Suppressor macrophage treated with lipopolysaccharide for 1 hour (primary cell): ENCODE measurements at places on chromosomes 5 and 9.

GRCh38 chr5:107372723-107373450, 297.9 kb downstream of the EFNA5 start:
- no peak for DNase-seq

DNA sequence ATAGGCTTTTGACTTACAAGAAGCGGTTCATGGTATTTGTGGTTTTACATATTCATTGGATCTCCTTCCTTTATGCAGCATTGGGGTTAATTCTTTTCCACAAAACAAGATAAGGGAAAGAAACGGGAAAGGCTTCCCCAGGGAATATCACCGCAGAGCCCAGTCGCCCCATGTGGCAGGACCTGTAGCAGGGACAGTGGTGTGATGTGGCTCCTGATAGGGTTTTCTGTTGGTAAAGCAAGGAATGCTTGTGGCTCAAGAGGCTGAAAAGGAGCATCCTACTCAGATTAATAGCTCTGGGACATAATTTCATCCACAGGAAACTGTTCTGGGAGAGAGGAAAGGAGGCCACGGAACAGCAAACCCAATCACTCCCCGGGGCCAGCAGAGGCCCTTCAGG, 699.9 kb downstream of the MTRR start:
- DNase-seq = no peak

GRCh38 chr5:42851481-42851880, 39.8 kb upstream of the SELENOP start:
- no peak for DNase-seq

DNA sequence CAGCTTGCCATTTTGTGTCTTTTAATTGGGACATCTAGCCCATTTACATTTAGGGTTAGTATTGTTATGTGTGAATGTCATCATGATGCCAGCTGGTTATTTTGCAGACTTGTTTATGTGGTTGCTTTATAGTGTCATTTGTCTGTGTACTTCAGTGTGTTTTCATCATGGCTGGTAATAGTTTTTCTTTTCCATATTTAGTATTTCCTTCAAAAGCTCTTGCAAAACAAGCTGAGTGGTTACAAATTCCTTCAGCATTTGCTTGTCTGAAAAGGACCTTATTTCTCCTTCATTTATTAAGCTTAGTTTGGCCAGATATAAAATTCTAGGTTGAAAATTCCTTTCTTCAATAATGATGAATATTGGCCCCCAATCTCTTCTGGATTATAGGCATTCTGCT, 28.5 kb upstream of the TNFSF15 start:
- DNase-seq = no peak

DNA sequence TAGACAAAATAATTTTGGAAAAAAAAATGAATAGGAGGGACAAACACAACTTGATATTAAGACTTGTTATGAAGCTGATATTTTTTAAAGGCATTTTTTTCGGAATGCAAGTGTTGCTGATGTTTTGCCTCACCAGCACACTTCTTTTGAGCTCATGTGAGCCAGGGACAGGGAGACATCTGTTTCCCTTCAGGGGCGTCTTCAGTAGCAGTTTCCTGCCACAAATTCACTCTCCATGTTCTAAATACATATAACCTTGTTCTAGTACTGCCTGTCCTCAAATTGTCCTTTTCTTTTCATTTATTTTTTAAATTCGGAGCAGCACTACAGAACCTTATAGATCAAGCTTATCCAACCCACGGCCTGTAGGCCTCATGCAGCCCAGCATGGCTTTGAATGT, 316.0 kb upstream of the PAPPA start:
- DNase-seq = no peak

- peak; percentile 93 for DNase-seq
Observed at GRCh38 chr9:105557804-105558610, at the start of gene FKTN. TSS of gene FKTN (plus strand) at chr9:105558131. CDS start at chr9:105575033, 16,902 bp downstream.

- peak; percentile 81 for DNase-seq
Observed at GRCh38 chr9:72443855-72444254, 77.6 kb upstream of the TMC1 start.

- no peak for DNase-seq
Observed at GRCh38 chr5:146052780-146053179, 52.6 kb downstream of the PLAC8L1 start.

- no peak for DNase-seq
Observed at GRCh38 chr5:6943197-6944112, 230.2 kb downstream of the TENT4A start.
